ENCODE measurements at places on chromosomes 7 and 10. TPM values are rescaled to one million over a fixed set of nuclear protein-coding genes. Genes with fewer than 3 reads are reported as not detected.

The CLEC2L gene
- polyA plus RNA-seq, result not detected

The NEUROG3 gene
- not detected for polyA plus RNA-seq

The ELOVL3 gene
- polyA plus RNA-seq, result 0.17 TPM

The PNLIPRP3 gene
- not detected for polyA plus RNA-seq

The TBL2 gene
- 27.3 TPM for polyA plus RNA-seq

The ELMO1 gene
- 7.9 TPM for polyA plus RNA-seq

The NYAP1 gene
- 0.42 TPM for polyA plus RNA-seq

The PNLIP gene
- not detected for polyA plus RNA-seq

The PODXL gene
- polyA plus RNA-seq, result 64.6 TPM

The TMEM229A gene
- not detected for polyA plus RNA-seq

The VCL gene
- polyA plus RNA-seq, result 363 TPM

The NUTM2E gene
- 0.40 TPM for polyA plus RNA-seq

The EBF3 gene
- polyA plus RNA-seq, result 4.3 TPM

The CALML5 gene
- not detected for polyA plus RNA-seq

The DKK1 gene
- polyA plus RNA-seq, result 7.0 TPM

The UNC5B gene
- 4.8 TPM for polyA plus RNA-seq

The APBB1IP gene
- 0.99 TPM for polyA plus RNA-seq

- no peak for DNase-seq
These were observed 146.9 kb downstream of the EVX1 start for GRCh38 chr7:27389496-27389895.

GRCh38 chr10:16832351-16833080 lies 15.3 kb upstream of the RSU1 start:
- peak; percentile 50 for DNase-seq

DNA sequence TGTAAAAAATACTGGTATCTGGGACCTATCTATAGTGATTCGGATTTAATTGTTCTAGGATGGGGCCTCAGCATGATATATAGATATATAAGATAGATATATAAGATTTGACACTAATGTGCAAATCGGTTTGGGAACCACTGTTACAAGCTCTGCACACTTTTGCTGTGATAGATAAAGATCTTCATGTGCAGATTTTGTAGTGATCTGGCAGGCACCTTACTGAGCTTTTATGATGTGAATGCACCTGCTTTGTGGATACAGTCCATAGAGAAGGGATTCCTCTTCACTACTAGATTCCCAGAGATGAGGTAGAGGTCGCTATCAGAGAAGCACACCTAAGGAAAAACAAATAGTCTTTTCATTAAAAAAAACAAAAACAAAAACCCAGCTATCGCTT lies 33.3 kb upstream of the PCGF5 start:
- DNase-seq, result no peak

DNA sequence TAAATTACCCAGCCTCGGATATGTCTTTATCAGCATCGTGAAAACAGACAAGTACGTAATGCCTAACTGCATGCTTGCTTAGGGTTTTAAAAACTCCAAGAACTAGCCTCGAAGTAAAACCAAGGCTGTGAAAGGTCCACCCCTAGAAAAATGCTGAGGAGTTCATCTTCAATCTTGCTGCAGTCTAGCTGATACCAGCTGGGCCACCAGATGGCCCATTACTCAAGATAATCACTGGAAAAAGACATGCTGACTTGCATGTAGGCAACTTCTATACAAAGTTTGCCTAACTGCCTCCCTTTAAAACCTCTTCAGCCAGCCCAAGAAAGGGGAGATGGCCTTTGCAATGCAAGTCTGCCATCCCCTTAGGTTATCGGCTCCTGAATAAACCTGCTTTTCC lies 614.1 kb downstream of the GALNT17 start:
- no peak for DNase-seq

DNA sequence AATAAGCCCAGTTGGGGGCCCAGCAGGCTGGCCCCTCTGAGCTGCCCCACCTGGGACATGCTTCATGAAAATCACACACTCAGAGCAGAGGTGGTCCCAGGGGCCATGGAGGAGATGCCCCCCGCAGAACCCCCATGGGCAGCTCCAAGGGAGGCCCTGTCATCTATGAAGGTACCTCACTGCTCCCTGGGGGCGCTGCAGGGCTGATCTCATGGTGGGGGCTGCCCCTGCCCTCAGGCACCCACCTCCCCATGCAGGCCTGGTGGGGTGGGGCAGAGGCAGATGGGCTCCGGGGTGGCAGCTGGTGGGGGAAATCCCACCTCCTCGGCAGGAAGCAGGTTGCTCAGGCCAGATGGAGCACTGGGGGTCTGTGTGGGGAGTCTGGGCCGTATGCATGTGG lies 60.5 kb downstream of the YKT6 start:
- DNase-seq, result no peak

DNA sequence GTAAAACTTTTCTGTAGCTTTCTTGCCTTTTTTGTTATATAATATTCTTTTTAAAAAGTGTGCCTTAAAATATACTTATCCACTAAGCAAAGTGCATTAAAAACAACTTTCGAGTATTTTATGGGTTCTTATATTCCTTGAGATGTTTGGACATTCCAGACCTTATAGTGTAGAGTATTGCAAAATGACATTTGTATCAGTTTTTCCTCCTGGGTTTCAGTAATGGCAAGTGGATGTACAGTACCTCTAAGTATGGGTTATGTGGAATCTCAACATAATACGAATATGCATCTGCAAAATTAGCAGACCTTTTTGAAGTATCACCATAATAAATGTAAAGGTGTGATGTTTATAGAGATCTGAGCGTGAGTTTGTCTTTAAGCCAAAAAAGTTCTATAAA lies 2.7 kb downstream of the CDK13 start:
- no peak for DNase-seq

- DNase-seq, result no peak
These were observed 28.8 kb downstream of the CYP17A1 start for GRCh38 chr10:102808380-102808779.

GRCh38 chr7:103474956-103475355 lies 28.9 kb upstream of the SLC26A5 start:
- DNase-seq, result no peak

- no peak for DNase-seq
These were observed 139.0 kb upstream of the GPR26 start for GRCh38 chr10:123527151-123527550.

DNA sequence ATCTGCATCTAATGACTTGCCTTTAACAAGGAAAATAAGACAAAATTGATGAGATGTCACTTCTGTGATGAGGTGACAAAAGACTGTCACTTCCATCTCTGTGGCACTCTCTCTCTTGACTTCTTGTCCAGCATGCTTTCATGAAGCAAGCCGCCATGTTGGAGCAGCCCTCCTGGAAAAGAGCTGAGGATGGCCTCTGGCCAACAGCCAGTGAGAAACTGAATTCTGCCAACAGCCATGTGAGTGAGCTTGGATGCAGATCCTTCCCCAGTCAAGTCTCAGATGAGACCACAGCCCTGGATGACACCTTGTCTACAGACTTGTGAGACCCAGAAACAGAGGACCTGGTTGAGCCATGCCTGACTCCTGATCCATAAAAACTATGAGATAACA lies 412.6 kb upstream of the SHH start:
- no peak for DNase-seq

DNA sequence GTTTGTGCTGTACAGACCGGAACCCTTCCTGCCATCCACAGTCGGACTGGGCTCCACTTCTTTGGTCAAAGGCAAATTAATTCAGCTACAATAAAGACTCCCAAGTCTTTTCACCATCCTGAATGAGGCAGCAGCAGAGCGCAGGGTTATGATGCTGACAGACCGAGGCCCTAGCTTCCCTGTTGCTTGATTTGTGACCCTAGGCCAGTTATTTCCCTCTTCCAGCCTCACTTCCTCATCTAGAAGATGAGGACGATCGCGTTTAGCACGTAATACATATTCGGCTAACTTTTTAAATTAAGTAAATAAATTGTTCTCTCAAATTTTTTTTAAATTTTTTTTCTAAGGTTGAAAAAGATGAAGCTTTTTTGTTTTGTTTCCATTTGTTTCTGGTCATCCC lies 18.1 kb downstream of the ADRB1 start:
- DNase-seq, result no peak

- DNase-seq, result no peak
These were observed 420.3 kb upstream of the AUTS2 start for GRCh38 chr7:69177941-69178494.

GRCh38 chr7:158751751-158752150 lies 47.1 kb upstream of the NCAPG2 start:
- no peak for DNase-seq

GRCh38 chr10:110420401-110421193 lies 77.1 kb upstream of the DUSP5 start:
- DNase-seq, result no peak

DNA sequence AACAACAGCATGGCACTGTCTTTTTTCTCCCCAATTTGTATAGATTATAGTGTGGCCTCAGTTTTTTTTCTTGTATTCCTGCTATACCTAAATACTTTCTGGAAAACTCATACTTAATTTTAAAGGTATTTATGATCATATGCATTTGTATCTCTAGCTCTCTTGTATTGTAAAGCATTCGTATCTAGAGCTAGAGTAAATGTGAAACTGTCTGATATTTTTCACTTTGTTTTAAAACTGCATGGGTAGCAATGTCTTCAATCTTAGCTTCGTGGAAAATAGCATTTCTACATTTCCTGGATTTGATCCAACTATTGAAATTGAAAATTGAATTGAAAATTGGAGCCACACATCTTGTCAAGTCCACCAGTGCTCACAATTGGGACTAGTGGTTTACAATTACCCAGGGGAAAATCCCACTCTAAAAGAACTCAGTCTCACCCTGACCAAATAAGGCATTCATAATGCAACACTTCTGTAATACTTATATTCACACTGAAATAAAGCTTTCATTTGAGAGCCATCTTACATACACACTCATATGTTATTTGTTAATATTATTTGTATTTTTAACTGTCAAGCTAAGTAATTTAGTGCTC lies 51.3 kb upstream of the KLF6 start:
- no peak for DNase-seq

DNA sequence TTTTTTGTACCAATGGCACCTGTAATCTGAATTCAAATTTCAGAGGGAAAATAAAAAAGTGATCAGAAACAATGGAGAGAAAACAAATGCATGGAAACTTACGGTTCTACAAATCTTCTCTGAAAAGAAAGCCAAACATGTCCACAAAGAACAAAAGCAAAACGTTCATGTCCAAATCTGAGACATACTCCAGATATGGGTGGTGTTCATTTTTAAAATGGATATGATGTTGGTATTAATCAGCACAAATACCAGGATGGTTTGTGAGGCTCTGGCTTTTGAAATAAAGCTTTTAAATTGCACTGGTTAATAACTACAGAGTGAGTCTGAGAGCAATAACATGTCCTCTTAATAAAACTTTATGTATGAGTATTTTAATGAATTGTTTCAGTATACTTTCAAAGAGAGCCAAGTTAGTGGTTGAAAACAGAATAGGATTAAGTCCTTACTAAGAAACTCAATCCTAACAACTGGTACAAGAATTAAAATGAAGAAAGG lies 366.4 kb downstream of the INHBA start:
- DNase-seq, result no peak

GRCh38 chr10:5151076-5151475 lies 33.9 kb downstream of the AKR1C8 start:
- DNase-seq, result no peak

DNA sequence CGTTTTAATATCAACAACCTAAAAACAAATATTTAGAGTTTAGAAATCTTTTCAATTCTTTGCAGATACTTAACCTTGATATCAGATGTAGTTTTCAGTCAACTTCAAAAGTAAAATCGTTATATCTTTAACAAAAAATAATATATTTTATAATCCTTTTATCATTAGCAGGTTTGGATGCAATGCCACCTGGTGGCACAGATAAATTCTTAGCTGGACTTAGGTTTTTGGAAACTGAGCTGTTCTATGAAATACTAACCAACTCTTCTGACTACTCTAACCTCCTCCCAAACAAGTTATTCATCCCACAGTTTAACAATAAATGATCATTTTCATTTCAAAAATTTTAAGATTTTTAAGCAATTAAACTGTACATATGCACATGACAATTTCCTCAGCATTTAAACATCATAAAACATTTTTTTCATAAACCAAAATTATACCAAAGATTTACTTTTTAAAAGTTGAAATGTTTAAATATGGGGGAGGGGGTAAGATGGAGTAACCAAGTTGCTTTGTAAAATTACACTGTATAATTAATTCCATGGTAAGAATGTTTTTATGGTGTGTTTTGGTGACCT lies 56.9 kb downstream of the HIBADH start:
- no peak for DNase-seq

GRCh38 chr10:77138541-77138940 lies 499.1 kb downstream of the KCNMA1 start:
- DNase-seq, result no peak

GRCh38 chr7:80584778-80585177 lies 53.7 kb upstream of the CD36 start:
- no peak for DNase-seq

- no peak for DNase-seq
These were observed 82.9 kb upstream of the DDC start for GRCh38 chr7:50648076-50648475.

- DNase-seq, result no peak
These were observed 343.0 kb upstream of the PCDH15 start for GRCh38 chr10:55144001-55144400.

DNA sequence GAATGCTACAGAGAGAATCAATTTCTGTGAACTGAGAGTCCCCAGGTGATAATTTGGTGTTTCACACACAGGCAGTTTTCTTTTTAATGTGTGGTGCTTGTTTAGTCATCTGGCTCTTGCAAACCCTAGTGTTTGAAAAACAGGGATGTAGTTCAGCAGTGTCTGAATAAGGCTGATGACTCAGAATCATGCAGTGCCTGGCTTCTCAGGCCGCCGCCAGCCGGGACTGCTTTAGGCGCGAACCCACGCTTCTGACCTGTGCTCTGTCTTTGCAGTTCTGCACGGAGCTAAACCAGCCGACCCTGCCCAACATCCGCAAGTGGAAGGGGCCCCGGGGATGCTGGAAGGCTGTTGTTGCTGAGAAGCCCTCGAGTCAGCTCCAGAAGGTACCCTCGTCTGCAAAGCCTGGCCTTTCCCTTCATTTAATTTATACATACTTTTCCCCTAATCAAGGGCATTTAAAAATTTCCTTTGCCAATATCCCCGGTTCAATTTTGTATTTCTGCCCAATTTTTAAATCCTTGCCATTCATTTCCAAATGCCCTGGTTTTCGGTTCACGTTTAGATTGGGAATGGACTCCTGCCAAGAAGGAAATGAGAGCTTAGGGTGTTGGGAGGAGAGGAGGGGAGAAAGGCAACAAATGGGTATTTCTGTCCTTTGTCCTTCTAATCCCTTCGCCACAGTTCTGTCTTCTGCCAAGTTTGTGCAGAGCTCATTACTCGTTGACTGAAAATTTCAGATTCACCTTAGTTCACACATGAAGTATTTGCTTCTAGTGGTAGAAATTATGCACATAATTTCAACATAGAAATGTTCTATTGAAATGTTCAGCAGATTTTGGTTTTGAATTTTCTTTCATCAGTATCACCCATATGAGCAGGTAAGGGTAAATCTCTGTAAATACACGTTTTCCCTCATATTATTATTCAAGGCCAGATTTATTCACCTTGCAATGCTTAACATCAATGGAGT lies 108.5 kb upstream of the ANLN start:
- peak; percentile 69 for DNase-seq

DNA sequence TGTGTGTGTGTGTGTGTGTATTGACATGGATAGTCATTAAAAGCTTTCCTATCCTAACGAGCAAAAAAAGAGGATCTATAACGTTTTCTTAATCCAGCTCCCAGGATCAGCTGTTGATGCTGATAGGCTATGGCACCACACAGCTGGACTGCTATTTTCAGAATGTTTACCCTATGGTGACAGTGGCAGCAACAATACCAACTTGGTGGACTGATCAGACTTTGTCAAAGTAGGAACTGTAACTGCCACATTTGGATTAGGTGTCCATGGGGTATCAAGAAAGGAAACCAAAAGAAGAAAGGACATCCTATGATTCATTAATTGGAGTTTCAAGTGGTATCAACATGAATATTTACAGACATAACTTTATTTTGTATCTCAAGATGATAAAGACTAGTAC lies 2.7 kb upstream of the CLEC5A start:
- no peak for DNase-seq
